ENCODE measurements at places on chromosomes 16 and 17. TPM values are rescaled to one million over a fixed set of nuclear protein-coding genes. Genes with fewer than 3 reads are reported as not detected.

ACSM3 gene
- 4.1 TPM for total RNA-seq

- peaks cover 6% of the 10 kb centered on the region for H3K4me1 ChIP-seq
- no peak for DNase-seq
- H3K36me3 ChIP-seq, result no peaks in the 10 kb centered on the region
- H3K27me3 ChIP-seq, result peaks cover 43% of the 10 kb centered on the region
- peak overlapping the region; percentile 71 for H3K4me3 ChIP-seq
These were observed 58.9 kb downstream of the RAP1GAP2 start for GRCh38 chr17:2855063-2855600.

GRCh38 chr17:32773856-32774694, 102.8 kb downstream of the MYO1D start:
- no peaks in the 10 kb centered on the region for H3K27me3 ChIP-seq
- H3K4me1 ChIP-seq, result no peaks in the 10 kb centered on the region
- H3K36me3 ChIP-seq, result no peaks in the 10 kb centered on the region
- H3K27ac ChIP-seq, result no peak overlapping the region
- no peak overlapping the region for H3K4me3 ChIP-seq
- no peak for DNase-seq

DNA sequence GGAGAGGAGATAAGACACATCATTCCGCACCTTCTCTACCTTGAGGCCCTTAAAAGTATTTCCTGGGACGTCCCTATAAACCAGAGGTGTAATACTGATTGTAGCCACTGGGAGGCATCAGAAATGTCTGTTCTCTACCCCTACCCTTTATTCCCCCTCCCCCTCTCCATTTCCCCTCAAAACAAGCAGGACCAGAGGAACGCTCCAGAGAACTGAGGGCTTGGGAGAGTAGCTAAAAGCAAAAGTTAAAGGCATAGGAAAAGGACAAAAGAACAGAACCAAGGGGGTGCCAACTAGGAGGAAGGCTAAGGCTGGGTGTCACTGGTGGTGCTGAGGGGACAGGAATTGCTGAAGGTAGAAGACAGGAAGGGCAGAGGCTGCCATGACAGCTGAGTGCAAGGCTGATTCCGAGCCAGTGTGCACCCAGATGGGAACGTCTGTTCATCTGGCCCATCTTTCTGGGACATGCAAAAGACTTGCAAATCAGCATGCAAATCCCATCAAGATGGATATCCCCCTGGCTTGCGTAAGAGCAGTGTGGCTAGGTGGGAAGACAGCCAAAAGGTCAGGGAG, 6.7 kb downstream of the CAMTA2 start:
- peaks cover 52% of the 10 kb centered on the region for H3K36me3 ChIP-seq
- no peaks in the 10 kb centered on the region for H3K27me3 ChIP-seq
- peak; percentile 79 for DNase-seq
- H3K4me1 ChIP-seq, result peaks cover 29% of the 10 kb centered on the region
- no peak overlapping the region for H3K4me3 ChIP-seq

FA2H gene
- total RNA-seq, result 0.21 TPM

STX1B gene
- 0.62 TPM for total RNA-seq

SOX8 gene
- total RNA-seq, result 0.27 TPM
